HAP-1 (cell line): ENCODE measurements at places on chromosomes 7 and 10.

- no peak for DNase-seq
These were observed 217.6 kb downstream of the GFRA1 start for GRCh38 chr10:116055252-116055916.

DNA sequence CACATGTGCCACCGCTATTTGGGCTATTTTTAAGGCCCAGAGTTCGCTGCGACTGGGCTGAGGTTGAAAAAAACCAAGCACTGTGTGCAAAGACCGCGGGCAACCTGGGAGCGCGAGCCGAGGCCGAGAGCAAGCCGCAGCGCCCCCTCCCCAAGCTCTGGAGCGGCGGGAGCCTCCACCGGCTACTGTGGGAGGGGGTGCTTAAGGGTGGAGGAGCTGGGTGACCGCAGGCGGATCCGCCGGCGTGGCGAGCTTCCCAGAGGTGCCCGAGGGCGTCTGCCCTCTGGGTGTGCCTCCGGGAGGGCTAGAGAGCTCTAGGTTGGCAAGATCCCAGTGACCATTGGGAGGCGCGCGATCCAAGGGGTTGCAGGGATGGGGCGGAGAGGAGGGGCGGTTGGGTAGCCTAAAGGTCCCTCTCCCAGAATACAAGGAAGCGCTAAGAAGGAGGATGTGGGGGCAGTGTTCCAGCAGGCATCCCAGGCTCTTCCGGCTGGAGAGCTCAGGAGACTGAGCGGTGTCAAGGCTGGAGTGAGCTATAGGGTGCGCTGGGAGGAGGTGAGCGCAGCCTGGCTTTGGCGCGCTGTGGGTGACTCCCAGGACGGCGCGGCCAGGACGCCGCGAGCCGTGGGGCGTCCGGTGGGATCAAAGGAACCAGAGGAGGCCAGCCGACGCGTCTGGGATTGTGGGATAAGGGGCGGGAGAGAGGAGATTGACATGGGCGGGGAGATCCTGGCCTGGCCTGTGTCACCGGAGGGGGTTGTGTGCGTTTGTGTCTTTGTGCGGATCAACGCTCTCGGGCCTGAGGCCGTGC lies 8.0 kb downstream of the DLX5 start:
- DNase-seq, result peak; percentile 79

GRCh38 chr7:39624442-39624807 lies 1.1 kb downstream of the RALA start:
- DNase-seq, result peak; percentile 37

DNA sequence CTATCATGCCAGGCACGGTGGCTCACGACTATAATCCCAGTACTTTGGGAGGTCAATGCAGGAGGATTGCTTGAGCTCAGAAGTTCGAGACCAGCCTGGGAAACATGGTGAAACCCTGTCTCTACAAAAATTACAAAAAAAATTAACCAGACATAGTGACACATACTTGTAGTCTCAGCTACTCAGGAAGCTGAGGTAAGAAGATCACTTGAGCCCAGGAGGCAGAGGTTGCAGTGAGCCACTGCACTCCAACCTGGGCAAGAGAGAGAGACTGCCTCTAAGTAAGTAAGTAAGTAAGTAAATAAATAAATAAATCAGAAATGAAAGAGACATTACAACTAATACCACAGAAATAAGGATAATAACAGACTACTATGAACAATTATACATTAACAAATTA lies 36.2 kb downstream of the PDLIM1 start:
- DNase-seq, result no peak

GRCh38 chr7:45088146-45088701 lies 545 bp downstream of the NACAD start:
- no peak for DNase-seq

DNA sequence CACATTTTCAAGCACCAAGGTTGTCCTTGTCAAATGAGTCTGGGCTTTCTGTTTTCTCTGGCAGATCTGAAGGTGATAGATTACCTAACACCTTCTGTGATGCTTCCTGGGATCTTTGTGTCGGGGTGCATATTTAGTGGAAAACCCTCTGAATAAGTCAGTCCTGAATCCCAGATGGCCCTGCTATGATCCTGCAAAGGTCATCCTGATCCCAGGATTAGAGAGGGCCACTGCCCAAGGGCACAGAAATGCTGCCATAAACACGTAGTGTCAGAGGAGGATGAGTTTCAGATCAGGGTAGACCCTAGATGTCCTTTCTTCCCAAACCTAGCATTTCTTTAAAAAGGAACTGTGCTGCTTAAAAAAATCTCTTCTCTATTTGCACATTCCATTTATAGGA lies 19.0 kb downstream of the AGR2 start:
- DNase-seq, result no peak
